ENCODE measurements at places on chromosomes 7 and 10.

DNA sequence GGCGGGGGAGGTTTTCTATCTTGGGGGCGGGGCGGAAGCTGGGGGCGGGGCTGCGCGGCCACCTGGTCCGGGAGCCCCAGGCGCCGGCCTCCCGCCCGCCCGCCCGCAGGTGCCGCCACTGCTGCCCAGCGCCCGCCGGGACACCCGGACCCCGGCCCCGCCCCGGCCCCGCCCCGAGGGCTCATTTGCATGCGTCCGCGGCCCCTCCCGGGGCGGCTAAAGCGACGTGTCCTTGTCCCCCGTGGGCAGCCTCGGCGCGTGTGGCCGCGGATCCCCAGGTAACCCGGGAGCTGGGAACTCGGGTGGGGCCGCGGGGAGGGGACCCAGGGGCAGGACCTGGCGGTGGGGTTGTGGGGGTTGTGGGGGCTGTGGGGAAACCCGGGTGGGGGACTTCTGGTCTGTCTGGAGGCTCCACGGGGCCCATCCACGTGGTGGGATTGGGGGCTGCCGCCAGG, at the start of gene BHLHA15:
Gene BHLHA15, plus strand, starts transcription at position 219 of the 455 bp plus-strand sequence. CDS start 871 bp downstream, outside the sequence.
- DNase-seq = no peak

- no peak for DNase-seq
Observed at GRCh38 chr7:82007315-82007714, 237.5 kb upstream of the HGF start.

- no peak for DNase-seq
Observed at GRCh38 chr10:121131426-121132265, 280.5 kb downstream of the WDR11 start.

- no peak for DNase-seq
Observed at GRCh38 chr10:326894-327635, 191.8 kb downstream of the ZMYND11 start.

DNA sequence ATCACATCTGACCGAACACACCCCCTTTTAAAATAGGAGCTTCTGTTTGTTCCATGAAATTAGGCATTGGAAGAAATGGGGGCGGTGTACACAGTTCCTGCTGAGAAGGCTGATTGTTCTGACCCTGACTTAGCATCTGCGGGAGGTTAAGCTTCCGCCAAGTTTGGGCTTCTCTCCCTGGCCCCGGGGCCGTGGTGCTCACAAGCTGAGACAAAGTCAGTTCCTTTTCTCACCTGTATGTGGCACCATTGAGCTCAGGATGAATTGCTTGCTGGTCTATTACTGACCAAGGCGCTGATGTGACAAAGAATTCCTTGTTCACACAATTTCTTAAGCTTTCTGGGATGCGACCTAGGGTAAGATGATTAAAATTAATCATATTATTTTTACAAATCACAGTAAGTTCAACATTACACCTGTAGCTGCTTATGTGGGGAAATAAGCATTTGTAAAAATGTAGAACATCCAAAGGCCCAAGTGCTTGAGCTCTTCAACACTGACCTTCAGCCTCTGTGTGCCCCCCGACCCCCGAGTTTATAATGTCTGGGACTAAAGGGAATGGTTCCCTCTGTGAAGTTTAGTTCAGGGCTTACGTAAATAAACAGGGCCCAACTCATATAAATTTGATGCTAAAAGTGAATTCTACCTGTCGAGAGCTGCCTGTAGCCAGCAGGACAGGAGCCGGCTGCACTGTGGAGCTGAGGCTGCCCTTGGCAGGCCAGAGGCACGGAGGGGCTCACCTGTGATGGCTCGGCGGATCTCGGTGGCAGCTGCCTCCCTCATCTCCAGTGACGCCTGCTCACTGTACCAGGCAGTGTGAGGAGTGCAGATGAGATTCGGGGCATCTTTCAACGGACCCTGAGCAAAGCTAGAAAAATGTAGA, 50.8 kb downstream of the ZRANB1 start:
- no peak for DNase-seq

- no peak for DNase-seq
Observed at GRCh38 chr10:43622038-43622437, 15.8 kb downstream of the ZNF485 start.

All from T-helper 22 cell (primary cell).